Activated naive CD4-positive, alpha-beta T cell treated with Interleukin-2 at 50 U/mL for 16 hours (primary cell): ENCODE measurements at places on chromosomes 2 and 18.

GRCh38 chr2:103165836-103166235 is 404.0 kb downstream of the TMEM182 start:
- DNase-seq: no peak

- DNase-seq: no peak
Measured at GRCh38 chr18:22489704-22490103, 72.0 kb upstream of the CTAGE1 start.

- no peak for DNase-seq
Measured at GRCh38 chr18:77105028-77105427, 27.6 kb downstream of the MBP start.

- no peak for DNase-seq
Measured at GRCh38 chr2:24245986-24246776, 71.3 kb downstream of the FAM228A start.

GRCh38 chr2:143603035-143603655 is 473.9 kb downstream of the ARHGAP15 start:
- DNase-seq: no peak

DNA sequence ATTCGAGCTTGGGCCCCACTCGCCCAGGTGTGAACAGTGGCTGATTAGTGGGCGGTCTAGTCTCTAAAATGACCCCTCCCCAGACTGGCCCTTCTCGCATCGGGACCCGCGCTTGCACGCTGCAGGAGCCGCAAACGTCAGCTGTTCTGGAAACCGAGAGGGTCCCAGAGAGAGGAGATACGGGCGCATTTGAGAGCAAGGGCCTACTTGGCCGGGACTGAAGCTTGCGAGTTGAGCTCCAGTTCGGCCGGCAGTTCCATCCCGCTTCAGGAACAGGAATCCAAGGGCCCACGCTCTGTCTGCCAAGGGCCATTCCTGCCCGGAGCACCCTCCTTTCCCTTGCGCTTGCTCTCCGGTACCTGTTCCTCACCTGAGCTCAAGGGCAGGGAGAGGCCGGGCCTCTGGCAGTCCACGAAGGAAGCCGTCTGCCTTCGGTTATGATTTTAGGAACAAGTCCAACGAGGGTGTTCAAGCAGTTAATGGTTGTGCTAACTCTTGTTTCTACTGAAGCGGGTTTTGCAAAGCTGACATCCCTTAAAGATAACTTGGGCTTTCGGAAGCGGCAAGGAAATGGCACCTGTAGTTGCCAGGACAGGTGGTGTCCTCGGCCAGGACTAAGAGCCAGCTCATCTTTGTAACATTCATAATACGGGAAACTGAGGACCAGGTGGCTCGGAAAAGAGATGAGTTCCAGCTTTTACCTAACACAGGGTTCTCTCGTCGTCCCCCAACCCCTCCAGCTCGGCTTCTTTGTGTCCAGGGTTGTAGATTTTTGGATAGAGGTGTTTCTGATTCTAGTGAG is 3.9 kb upstream of the DLX1 start:
- no peak for DNase-seq

DNA sequence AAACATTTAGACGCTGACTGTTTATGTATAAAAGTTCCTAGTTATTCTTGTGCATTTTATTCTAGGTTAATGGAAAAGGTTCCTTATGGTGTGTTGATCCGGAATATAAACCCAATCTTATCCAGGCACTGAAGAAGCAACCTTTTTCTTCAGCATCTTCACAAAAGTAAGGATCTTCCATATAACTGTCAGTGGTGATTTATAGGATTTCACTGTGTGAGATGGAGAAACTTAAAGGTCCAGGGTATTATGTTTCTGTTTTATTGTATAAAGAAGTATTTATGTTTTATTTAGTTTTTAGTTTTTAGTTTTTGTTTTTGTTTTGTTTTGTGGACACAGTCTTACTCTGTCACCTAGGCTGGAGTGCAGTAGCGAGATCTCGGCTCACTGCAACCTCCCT is 171.0 kb upstream of the STON1 start:
- no peak for DNase-seq

DNA sequence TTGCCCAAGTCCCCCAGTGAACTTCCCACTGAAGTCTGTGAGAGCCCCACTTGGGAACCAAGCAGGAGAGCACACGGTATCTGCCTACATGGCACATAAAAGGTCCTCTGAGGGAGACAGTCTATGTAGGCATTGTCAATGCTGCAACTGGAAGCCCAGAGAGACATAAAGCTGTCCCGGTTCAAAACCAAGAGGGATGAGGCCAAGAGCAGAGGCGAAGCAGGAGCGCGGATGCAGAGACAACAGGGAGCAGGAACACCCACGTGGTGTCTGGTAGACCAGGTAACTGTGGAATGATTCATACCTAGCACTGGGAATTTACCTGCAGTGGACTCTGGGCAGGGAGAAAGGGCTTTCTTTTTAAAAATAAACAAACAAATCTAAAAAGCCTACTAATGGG is 233.1 kb upstream of the SOX11 start:
- no peak for DNase-seq

DNA sequence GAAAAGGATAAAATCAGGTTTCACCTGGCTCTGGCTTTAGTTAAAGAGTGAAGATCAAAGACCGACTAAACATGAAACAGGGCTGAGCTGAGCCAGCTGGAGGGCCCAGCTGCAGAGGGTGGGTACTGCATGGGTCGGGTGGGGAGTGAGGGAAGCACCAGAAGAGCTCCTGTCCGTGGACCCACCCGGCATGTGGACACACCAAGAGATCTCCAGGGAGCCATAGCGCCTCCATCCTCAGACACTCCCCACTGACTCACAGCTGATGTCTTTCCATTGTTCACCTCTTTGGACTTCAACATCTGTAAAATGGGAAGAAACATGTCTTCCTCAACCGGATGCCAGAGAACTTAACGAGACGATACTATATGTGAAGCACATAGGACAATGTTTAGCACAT is 178.3 kb upstream of the KLHL29 start:
- no peak for DNase-seq

- peak; percentile 30 for DNase-seq
Measured at GRCh38 chr2:84969511-84970209, 1.3 kb upstream of the KCMF1 start.

- no peak for DNase-seq
Measured at GRCh38 chr18:52220062-52220591, 119.9 kb upstream of the DCC start.

DNA sequence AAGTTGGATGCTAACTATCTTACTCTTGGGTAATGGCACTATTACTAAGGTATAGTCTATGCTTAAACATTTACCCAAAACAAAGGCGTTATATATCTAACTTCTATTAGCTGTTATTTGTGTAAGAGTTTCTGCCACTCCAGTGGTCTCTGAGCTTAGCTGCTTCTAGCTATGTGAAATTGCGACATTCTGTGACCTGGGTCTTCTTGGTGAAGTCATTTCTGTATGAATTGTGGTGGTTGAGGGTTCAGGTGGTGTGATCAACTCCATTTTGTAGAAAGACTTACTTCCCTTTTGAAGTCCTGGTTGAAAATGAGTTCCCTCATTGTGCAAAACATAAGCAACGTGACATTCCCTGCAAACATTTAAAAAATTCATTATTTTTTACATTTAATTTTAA is 221.6 kb downstream of the PIK3C3 start:
- no peak for DNase-seq

GRCh38 chr18:79480171-79481045 is 84.7 kb downstream of the NFATC1 start:
- no peak for DNase-seq

GRCh38 chr2:6854416-6854815 is 11.3 kb downstream of the CMPK2 start:
- DNase-seq: no peak

DNA sequence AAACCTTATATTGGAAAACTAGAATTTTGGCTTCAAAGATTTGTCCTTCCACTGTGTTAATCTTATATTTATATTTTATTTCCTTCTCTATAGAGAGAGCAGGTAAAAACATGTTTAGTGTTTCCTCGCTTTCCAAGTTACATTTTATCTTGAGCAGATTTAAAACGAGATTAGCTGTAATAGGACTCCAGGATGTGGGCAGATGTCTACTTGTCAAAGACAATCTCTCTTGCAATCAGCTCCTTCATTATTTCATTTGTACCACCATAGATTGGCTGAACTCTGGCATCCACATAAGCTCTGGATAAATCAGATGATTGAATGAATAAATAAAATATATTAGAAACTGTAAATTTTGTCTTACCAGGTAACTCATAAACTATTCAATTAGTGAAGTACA is 17.5 kb upstream of the KANSL1L start:
- no peak for DNase-seq

DNA sequence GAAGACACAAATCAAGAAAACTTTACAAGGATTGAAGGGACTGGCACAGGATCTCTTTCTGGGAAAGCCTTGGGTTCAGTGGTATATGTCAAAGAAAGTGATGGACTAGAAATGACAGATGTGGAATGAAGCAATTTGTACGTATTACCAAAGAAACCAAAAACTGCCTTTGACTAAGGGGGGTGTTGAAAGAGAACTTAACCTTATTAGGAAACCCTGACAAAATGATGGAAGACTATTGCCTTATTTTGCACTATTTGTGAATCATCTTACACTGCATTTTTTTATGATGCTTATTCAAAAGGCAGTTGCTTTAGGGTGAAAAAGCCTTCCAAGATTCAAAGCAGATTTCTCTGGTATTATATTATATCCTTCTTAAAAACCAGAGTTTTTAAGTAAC is 4.0 kb downstream of the TSGA10 start:
- no peak for DNase-seq

DNA sequence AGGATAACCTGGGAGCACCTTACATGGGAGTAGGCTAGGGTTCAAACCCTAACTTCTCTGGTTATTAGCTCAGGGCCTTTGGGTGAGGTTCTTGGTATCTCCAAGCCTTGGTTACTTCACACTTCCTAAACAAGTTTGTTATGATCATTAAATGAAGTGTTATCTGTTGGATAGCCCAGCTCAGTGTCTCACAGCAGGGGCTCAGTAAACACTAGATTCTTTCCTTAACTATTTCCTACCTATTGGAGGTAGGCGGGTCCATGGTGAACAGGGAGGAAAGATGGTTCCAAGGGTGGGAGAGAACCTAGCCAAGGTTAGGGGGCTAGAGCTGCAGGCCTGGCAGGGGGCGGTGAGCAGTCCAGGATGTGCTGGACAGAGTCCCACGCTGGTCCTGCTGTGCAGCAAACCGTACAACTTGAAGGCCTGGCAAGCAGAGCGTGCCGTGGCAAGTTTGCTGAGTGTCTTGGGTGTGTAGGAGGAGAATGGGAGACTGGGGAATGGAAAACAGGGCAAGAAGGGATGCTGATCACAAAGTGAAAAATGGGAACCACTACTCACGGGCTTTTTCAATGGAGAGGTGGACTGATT is 259.1 kb downstream of the PRKCE start:
- no peak for DNase-seq

DNA sequence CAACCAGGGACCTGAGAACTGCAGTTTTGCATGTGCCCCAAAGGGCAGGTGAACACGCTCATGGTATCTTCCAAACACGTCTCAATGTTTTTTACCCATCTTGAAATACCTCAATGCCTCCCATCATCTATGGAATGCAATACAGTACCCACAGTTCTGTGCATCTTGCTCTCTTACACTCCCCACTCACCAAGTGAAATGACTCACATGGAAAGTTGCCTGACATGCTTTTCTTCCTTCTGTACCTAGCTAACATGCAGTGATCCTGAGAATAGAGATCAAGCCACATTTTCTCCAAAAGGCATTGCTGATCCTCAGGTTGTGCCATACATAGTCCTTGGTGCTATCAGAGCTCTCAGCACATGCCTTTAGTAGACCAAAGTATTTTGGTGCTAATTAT is 373.9 kb downstream of the GPD2 start:
- DNase-seq: no peak

GRCh38 chr2:231221761-231222160 is 23.3 kb downstream of the ARMC9 start:
- no peak for DNase-seq

DNA sequence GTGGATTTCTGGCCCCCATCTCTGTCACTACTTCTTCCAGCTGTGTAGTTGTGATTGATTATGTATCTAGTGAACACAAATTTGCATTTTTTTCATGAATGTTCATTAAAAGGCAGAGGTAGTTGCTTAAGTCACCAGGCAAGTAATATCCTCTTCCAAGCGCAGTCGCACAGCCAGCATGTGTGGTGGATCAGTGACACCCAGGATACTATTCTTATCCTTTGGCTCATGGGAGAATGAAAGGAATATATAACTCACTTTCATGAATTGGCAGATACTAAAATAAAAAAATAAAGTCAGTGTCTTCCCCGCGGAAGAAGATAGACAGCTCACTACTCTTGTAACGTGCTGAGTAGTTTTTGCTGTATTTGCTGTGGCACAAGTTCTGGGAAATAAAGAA is 387.8 kb downstream of the CDH7 start:
- DNase-seq: no peak

GRCh38 chr18:31041271-31042083 is 1.1 kb downstream of the DSC3 start:
- DNase-seq: no peak

- DNase-seq: no peak
Measured at GRCh38 chr2:223251656-223252229, 199.8 kb downstream of the KCNE4 start.

GRCh38 chr18:8536231-8536630 is 73.0 kb upstream of the RAB12 start:
- no peak for DNase-seq

GRCh38 chr18:72768681-72769229 is 99.0 kb downstream of the NETO1 start:
- DNase-seq: no peak

GRCh38 chr2:58081000-58081399 is 34.4 kb downstream of the VRK2 start:
- no peak for DNase-seq

- no peak for DNase-seq
Measured at GRCh38 chr2:62868947-62869346, 163.4 kb downstream of the EHBP1 start.

DNA sequence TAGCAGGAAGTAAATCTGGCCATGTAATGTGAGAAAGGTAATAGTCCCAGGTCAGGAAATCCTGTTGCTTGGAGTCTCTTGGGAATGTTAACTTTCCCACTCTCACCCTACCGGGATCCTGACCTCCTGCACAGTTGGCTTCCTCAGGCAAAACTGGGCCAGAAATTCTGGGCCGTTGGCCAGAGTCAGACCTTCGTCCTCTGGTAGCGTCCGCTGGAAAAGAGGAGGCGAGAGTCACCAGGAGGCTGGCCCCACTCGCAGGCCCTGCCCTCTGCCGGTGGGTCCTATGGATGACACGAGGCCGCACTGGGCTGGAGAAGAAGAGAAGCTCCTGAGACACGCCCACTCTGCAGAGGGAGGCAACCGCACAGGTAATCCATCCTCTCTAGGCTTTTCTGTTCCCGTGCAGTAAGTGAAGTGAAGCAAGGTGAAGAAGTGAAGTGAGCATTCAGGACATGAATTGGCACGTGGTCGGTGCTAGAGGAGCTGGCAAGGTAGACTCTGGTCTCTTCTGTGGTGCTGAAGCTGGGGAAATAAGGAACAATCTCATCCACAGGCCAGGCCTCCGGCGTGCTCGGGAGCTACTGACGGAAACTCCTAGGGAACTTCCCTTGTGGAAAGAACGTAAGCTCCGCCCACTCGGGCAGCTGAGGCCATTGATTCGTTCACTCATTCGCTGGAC is 182.7 kb upstream of the GLI2 start:
- DNase-seq: no peak

GRCh38 chr2:203301667-203302066 is 26.5 kb upstream of the ABI2 start:
- no peak for DNase-seq
